ENCODE measurements at places on chromosomes 6 and 20. TPM values are rescaled to one million over a fixed set of nuclear protein-coding genes. Genes with fewer than 3 reads are reported as not detected.

GRCh38 chr20:17320456-17320855, 93.6 kb downstream of the PCSK2 start:
- H3K36me3 ChIP-seq: no peaks in the 10 kb centered on the region
- H3K4me3 ChIP-seq: no peak overlapping the region
- H3K27me3 ChIP-seq: no peaks in the 10 kb centered on the region
- DNase-seq: no peak

- no peak overlapping the region for H3K27ac ChIP-seq
- H3K27me3 ChIP-seq: no peaks in the 10 kb centered on the region
- H3K4me3 ChIP-seq: no peak overlapping the region
- no peaks in the 10 kb centered on the region for H3K36me3 ChIP-seq
- peaks cover 7% of the 10 kb centered on the region for H3K4me1 ChIP-seq
- DNase-seq: no peak
These were observed 177.3 kb downstream of the CDKAL1 start for GRCh38 chr6:20711518-20711917.

DNA sequence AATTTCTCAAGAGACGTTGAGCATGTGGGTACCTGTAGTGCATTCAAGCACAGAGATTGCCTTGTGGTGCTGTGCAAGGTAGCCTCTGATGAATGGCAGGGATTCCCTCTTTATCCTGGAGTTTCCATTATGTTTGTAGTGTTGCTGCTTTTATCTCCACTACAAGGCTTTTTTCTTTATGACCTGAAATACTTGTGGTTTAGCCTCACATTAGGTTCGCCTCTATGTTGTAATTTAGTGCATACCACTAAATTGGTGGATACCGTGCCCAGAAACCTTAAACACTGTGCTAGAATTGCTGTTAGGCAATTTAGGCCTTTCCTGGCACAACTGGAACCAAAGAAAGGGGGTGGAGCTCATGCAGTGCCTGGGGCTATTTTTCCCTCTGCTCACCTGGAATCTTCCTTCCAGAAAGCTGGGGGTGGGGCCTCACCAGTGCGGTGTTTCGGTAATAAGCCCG, 76.8 kb downstream of the NCOA7 start:
- H3K36me3 ChIP-seq: no peaks in the 10 kb centered on the region
- no peaks in the 10 kb centered on the region for H3K27me3 ChIP-seq
- no peak overlapping the region for H3K4me3 ChIP-seq
- no peaks in the 10 kb centered on the region for H3K4me1 ChIP-seq

DNA sequence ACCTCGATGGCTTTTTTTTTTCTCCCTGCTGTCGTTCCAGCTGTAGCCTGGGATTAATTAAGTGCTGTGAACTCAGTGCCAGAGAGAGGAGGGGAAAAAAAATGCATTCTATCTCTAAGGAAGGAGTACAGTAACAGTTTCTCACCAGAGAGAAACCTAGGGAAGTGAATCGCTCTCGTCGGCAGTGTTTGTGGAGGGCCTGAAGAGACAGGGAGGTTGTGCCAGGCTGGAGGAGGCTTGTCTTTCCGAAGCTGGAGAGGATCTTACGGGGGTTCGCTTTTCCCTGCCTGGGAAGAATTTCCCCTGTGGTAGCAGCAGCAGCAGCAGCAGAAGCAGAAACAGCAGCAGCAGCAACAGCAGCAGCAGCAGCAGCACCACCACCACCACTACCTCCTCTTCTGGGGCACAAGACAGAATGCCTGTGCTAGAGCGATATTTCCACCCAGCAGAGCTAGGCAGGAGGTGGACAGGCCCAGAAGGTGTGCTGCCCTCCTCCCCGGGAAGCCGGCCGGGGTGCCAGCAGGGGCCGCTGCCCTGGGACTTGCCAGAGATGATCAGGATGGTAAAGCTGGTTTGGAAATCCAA, 186.5 kb downstream of the PDE7B start:
- H3K4me1 ChIP-seq: peaks cover 8% of the 10 kb centered on the region
- no peak for DNase-seq
- H3K27me3 ChIP-seq: no peaks in the 10 kb centered on the region
- no peak overlapping the region for H3K27ac ChIP-seq
- H3K4me3 ChIP-seq: no peak overlapping the region

DNA sequence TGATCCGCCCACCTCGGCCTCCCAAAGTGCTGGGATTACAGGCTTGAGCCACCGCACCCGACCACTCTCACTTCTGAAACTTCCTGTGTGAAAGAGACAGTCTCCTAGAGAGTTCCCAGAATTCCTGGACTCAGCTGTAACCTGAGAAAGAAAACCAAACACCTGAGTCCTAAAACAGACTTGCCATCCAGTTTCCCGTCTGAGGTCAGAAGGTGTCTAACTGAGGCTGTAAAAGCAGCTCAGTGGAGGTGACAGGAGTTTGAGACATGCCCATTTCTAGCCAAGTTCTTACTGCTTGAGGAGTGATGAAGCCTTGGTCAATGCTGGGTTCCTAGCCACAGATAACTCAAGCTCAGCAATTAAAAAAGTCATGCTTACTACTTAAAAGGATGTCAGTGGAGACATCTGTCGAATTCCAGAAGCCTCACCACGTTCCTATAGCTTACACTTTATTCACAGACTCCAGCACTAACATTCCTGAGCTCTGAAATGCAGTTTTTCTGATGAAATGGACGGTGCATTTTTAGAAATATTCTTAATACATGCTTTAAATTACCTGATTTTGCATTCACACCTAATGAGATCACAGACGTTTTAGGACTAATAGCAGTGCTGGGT, 6.1 kb downstream of the UQCC2 start:
- peaks cover 10% of the 10 kb centered on the region for H3K4me1 ChIP-seq
- peaks cover 1% of the 10 kb centered on the region for H3K36me3 ChIP-seq
- H3K27ac ChIP-seq: no peak overlapping the region
- no peak overlapping the region for H3K4me3 ChIP-seq

HLA-DOB gene
- total RNA-seq: 109 TPM

- H3K36me3 ChIP-seq: no peaks in the 10 kb centered on the region
- H3K27me3 ChIP-seq: no peaks in the 10 kb centered on the region
- DNase-seq: no peak
- H3K27ac ChIP-seq: no peak overlapping the region
These were observed 95.0 kb downstream of the SNX5 start for GRCh38 chr20:17873410-17874270.

CHRNA4 gene
- not detected for total RNA-seq

DNA sequence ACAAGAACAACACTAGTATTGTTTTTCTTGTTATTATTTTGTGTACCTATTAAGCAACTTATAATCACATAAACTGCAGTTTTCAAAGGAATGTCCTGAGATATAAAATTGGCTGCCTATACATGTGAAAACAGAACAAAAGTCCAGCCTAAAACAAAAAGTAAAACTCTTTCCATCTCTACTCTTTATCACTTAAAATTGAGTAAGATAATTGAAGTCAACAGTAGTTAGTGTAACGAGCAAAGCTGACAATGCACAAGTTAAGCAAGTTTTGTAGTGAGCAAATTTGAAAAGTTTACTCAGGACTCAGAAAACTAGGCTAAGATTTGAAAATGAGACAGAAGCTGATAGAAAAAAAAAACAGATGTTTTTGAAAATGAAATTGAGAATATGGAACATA, 941.4 kb upstream of the MAN1A1 start:
- H3K4me3 ChIP-seq: no peak overlapping the region
- H3K36me3 ChIP-seq: no peaks in the 10 kb centered on the region
- no peaks in the 10 kb centered on the region for H3K4me1 ChIP-seq
- H3K27me3 ChIP-seq: no peaks in the 10 kb centered on the region

DNA sequence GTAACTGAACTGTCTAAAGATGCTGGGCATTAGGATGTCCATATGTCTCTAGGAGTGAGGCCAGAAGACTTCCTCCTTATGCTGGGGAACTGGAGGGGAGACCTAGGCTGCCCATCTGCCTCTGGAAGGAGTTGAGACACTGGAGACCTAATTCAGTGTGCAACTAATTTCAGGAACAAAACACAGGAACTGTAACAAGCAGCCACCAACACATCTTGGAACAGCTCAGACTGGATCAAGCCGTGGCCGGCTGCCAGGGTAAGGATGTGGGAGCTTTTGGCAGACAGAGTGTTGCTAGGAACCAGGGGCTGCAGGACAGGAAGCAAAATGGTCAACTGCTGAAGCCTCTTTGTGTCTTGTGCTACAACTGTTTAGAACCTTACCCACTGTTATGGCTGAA, 16.4 kb upstream of the MAS1 start:
- DNase-seq: no peak
- H3K27ac ChIP-seq: no peak overlapping the region
- peaks cover 4% of the 10 kb centered on the region for H3K4me1 ChIP-seq
- H3K27me3 ChIP-seq: no peaks in the 10 kb centered on the region
- H3K36me3 ChIP-seq: no peaks in the 10 kb centered on the region

DNA sequence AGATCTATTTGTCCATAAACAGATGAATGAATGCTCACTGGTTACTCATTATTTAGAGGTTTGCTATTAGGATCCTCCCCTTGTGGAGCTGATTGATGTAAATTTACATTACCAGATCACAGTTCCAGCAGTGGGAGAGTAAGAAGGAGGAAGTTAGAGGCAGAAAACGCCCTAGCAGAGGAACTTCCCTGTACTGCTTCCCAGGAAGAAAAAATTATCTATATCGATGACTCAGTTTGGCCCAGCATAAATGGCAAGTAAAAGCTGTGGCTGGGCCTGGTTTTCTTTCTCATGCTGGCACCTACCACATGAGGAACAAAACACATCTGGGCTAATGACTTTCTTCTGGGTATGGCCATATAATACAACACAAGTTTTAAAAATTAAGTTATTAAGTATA, 35.7 kb downstream of the DNAAF9 start:
- no peak overlapping the region for H3K4me3 ChIP-seq
- DNase-seq: no peak
- H3K4me1 ChIP-seq: no peaks in the 10 kb centered on the region
- peaks cover 4% of the 10 kb centered on the region for H3K36me3 ChIP-seq

- H3K27ac ChIP-seq: no peak overlapping the region
- H3K36me3 ChIP-seq: no peaks in the 10 kb centered on the region
- H3K27me3 ChIP-seq: no peaks in the 10 kb centered on the region
- no peak overlapping the region for H3K4me3 ChIP-seq
These were observed 42.5 kb downstream of the MBOAT1 start for GRCh38 chr6:20169786-20170185.

DNA sequence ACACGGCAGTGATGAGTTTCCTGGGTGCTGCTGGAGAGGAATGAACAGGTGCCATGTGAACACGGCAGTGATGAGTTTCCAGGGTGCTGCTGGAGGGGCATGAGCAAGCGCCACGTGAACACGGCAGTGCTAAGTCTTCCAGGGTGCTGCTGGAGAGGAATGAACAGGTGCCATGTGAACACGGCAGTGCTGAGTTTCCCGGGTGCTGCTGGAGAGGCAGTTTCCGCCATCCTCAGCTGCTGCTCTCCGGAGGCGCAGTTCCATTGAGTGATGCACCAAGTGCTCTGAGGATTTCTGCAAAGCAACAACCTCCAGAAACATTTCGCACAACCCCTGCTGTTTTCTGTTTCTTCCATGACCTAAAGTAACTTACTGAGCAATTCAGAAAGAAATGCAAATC, 155.4 kb downstream of the SMOC2 start:
- H3K4me1 ChIP-seq: no peaks in the 10 kb centered on the region
- H3K27ac ChIP-seq: no peak overlapping the region
- no peak for DNase-seq

DNA sequence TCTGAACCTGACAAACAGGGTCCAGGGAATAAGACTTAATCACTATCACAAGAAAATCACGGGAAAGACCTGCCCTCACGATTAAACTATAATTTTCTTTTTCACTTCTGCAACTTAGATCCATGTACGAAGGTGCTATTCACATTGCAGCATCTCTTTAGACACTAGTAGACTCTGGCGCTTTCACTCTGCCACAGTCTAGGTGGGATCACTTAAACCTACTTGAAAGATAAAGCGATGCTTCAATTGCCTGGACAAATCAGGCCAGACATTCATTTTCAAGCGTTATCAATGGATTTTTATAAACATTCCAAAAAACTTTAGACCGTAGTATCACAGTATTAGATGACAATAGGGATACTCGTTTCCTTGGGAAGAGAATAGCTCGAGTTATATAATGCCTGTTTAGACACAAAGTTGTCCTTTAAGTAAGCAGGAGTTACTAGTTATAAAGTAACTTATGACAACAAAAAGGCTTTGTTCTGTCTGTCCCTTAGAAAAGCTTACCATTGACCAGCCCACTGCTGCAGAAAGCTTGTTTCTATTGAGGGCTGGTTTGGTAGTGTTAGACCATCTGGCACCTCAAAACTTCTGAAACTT, 367.3 kb downstream of the UTRN start:
- DNase-seq: no peak
- no peak overlapping the region for H3K27ac ChIP-seq
- H3K27me3 ChIP-seq: no peaks in the 10 kb centered on the region
- no peak overlapping the region for H3K4me3 ChIP-seq

DNA sequence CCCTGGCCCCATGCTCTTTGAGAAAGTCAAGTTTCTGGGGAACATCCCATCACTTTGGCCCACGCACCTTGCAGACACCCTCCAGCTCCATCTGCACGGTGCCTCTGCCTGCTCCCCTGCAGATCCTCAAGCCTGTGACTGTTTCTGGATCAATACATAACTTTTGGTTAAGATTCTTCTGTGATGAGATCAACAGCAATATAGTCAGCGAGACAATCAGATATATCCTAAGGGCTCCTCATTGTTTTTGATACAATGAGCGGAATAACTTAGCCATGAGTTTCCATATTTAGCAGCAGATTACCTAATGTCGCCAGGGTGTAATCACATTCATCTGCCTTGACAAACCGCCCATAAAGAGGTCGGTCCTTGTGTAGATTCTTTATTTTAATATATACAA, 109.3 kb upstream of the MTHFD1L start:
- H3K27ac ChIP-seq: no peak overlapping the region
- H3K4me3 ChIP-seq: no peak overlapping the region
- H3K36me3 ChIP-seq: peaks cover 6% of the 10 kb centered on the region
- H3K27me3 ChIP-seq: no peaks in the 10 kb centered on the region
- H3K4me1 ChIP-seq: peaks cover 3% of the 10 kb centered on the region

SAMD5 gene
- total RNA-seq: not detected

PRR3 gene
- total RNA-seq: 30.3 TPM

DNA sequence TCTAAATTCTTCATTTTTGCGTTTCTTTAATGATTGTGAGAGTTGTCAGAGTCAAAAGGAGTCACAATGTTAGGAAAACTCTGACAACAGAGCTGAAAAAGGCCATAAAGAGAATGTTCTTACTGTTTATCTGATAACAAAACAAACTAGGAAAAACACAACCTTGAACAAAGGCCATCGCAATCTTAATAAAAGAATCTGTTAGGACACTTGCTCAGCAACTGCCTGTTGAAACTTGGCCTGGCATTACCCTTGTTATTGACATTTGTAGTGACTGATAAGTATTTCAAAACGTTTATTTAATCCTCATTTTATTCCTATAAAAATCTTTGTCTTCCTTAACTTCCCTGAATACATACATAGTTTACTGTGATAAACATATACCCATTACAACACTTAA, 15.7 kb downstream of the GSTA1 start:
- no peaks in the 10 kb centered on the region for H3K27me3 ChIP-seq
- no peak for DNase-seq
- H3K4me3 ChIP-seq: no peak overlapping the region
- no peaks in the 10 kb centered on the region for H3K4me1 ChIP-seq
- no peak overlapping the region for H3K27ac ChIP-seq
- no peaks in the 10 kb centered on the region for H3K36me3 ChIP-seq

GRCh38 chr6:391559-392440, at the start of gene IRF4:
Gene IRF4 (plus strand): TSS chr6:391752. CDS start chr6:393153, 1,401 bp downstream.
- peaks cover 30% of the 10 kb centered on the region for H3K36me3 ChIP-seq
- peak within 1 kb of the TSS; percentile 82 for H3K27ac ChIP-seq
- no peaks in the 10 kb centered on the region for H3K27me3 ChIP-seq
- H3K4me1 ChIP-seq: peaks cover 43% of the 10 kb centered on the region
- peak; percentile 90 for DNase-seq

- no peak overlapping the region for H3K27ac ChIP-seq
- H3K4me3 ChIP-seq: no peak overlapping the region
- no peaks in the 10 kb centered on the region for H3K4me1 ChIP-seq
- H3K36me3 ChIP-seq: no peaks in the 10 kb centered on the region
These were observed 97.2 kb downstream of the ADTRP start for GRCh38 chr6:11681357-11681756.

Data from B cell (primary cell).